ENCODE measurements at places on chromosomes 3 and 15.

DNA sequence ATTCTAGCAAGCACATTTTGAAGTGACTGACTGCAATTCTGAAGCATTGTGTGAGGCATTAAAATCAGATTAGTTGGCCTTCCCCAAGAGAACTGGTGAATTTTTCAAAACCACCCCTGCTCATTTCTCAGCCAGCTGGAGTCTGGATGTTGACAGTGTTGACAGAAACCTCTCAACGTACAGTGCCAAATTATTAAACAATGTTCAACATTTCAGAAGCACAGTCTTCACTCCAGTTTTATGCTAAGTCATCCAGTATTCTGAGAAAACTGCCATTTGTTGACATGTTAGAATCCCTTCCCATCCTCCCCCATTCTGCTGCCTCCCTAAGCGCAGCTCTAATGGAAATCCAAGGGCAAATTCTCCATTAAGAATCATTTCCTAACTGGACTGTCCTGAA lies 369.3 kb upstream of the TRIM42 start:
- DNase-seq = no peak

- DNase-seq = peak; percentile 44
These were observed 16.3 kb downstream of the SNAPC5 start for GRCh38 chr15:66481107-66481856.

DNA sequence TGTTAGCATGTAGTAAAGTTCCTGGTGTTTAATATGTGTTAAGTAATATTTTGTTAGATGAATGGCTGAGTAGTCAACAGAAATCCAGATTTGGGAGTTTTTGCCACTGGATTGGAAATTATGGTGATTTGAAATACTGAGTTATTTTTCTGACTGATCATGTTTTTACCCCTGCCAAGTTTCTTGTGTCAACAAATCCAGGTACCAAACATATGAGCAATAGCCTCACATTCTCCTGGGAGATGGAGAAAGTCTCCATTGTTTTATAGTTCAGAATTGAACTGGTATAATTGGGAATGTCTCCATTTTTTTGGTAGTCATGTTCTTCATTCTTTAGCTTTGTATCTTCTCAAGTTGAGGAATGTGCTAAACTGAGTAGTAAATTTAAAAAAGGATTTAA lies 767.2 kb upstream of the LMCD1 start:
- DNase-seq = no peak

GRCh38 chr15:62934236-62934971 lies 108.1 kb upstream of the TPM1 start:
- DNase-seq = no peak

- DNase-seq = no peak
These were observed 113.9 kb downstream of the GABRG3 start for GRCh38 chr15:27084844-27085243.

GRCh38 chr3:172669021-172669420 lies 41.8 kb downstream of the NCEH1 start:
- no peak for DNase-seq

DNA sequence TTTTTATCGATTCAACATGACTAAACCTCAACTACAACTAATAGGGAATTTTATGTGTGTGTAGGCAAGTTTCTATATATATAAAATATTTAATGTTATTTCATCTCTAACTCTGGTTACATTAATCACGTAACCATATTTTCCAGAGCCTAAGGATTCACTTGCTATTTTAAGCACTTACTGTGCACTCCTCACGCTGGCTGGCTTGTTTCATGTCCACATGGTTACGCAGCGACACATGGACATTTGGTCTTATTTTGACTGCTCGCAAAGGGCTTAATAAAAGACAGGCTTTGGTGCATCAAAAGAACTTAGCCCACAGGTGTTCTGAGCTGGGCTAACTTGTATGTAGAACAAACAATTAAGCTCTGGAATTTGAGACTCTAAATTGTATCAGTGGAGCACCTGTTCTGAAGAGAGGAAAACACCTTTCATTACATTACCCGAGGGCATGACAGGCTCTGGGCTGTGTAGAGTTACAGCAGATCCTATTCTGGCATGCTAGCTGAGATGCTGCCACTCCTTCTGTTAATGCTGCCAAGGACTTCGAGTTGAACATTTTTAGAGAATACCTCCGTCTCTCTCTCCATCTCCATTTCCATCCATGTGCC lies 130.0 kb upstream of the NR2F2 start:
- DNase-seq = no peak

- DNase-seq = no peak
These were observed 177.2 kb upstream of the GBE1 start for GRCh38 chr3:81938681-81939080.

- no peak for DNase-seq
These were observed 233.4 kb upstream of the THBS1 start for GRCh38 chr15:39347453-39347852.

GRCh38 chr3:126530171-126531050 lies 6.5 kb downstream of the CHST13 start:
- no peak for DNase-seq

DNA sequence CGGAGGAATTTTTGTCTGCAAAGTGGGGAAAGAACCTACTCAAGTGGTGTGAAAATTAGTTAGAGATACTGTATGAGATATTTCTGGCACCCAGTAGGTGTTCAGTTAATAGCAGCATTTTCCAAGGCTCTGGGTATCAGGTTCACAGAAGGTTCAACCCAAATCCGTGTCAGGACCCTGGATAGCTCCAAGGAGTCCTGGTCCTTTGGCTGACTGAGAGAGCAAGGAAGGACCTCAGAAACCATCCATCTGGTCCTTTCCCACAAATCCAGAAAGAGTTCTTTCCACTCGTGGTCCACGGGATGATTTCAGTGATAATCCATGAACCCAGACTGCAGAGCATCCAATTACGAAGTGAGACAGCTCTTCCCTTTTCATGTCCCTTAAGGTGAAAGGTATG lies 51.4 kb downstream of the SLC6A11 start:
- no peak for DNase-seq

- DNase-seq = no peak
These were observed 13.7 kb downstream of the SH3BP5 start for GRCh38 chr3:15318661-15319060.

- no peak for DNase-seq
These were observed 163.1 kb downstream of the PLCL2 start for GRCh38 chr3:17047894-17048293.

DNA sequence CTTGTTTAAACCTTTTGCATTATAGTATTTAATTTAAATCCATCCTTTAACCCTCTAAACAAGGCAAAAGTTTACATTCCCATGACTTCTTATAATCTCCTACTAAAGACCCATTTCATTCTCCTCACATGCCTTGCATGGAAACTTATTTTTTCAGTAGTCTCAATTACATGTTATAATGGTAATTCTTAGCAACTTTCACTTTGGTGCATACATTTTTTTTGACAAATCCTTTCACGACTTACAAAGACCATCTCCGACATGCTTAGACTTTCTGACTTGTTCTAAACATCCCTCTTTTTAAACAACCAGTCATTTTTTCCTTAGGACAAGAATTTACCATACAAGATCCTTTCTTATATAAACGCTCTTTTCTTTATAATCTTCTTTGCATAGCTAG lies 615.4 kb upstream of the GBE1 start:
- no peak for DNase-seq

- DNase-seq = no peak
These were observed 138.6 kb downstream of the FMN1 start for GRCh38 chr15:33055962-33056361.

GRCh38 chr3:80688814-80689213 lies 921.0 kb upstream of the ROBO1 start:
- DNase-seq = no peak

DNA sequence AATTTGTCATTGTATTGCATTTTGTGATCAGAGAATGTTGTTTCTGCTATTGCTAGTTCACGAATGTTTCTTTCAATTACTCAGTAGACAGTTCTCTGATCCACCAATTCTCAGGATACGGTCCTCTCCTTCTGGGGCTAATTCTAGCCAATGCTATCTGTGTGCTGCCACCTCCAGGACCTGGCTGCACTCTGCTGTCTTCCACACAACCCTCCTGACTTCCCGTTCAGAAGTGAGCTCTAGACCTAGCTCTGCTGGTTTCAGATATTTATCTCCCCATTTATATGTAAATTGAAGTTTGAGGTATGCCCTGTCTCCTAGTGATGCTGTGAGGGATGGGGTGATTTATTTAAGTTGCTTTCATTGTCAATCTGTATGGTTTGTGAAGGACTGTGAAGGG lies 21.7 kb upstream of the UBL7 start:
- no peak for DNase-seq

GRCh38 chr3:111073218-111073617 lies 1.6 kb downstream of the NECTIN3 start:
- DNase-seq = no peak

DNA sequence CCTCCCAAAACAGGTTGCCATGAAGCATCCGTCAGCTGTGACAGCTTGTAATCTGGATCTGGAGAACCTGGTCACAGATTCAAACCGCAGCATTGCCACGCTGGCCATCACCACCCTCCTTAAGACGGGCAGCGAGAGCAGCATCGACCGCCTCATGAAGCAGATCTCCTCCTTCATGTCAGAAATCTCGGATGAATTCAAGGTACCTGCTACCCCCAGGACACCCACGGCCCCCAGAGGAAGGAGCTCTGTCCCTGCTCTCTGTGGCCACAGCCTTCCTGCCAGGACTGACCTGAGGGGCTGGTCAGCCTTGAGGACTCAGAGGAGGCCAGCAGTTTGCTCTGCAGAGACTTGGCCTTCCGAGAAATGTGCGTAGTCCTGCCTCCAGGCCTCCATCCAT lies 11.2 kb downstream of the COPG1 start:
- no peak for DNase-seq

GRCh38 chr15:80490431-80490990 lies 86.3 kb downstream of the ARNT2 start:
- DNase-seq = no peak

DNA sequence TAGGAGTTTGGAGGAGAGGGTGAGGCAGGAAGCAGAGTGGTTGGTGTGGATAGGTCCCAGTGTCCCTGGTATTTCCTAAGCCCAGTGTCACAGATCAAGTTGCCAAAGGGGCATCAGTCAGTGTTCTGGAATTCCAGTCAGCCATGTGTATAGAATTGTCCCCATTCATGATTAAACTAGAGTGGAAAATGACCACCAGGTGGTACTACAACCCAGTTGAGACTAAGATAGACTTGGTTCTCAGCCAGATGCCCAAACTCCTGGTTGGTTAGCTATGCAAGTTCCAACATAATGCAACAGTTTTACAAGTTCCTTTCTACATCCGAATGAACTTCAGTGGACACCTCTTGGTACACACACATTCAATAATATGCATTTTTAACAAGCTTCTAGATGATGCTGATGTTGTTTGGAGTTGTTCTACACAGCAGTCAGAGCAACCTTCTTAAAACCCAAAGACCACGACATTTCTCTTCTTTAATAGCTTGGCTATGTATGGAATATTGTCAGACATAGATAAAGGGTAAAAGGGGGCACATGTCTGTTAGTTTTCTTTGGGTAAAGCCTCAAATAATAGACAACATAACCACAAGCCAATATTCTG lies 8.4 kb upstream of the ATR start:
- DNase-seq = peak; percentile 70

DNA sequence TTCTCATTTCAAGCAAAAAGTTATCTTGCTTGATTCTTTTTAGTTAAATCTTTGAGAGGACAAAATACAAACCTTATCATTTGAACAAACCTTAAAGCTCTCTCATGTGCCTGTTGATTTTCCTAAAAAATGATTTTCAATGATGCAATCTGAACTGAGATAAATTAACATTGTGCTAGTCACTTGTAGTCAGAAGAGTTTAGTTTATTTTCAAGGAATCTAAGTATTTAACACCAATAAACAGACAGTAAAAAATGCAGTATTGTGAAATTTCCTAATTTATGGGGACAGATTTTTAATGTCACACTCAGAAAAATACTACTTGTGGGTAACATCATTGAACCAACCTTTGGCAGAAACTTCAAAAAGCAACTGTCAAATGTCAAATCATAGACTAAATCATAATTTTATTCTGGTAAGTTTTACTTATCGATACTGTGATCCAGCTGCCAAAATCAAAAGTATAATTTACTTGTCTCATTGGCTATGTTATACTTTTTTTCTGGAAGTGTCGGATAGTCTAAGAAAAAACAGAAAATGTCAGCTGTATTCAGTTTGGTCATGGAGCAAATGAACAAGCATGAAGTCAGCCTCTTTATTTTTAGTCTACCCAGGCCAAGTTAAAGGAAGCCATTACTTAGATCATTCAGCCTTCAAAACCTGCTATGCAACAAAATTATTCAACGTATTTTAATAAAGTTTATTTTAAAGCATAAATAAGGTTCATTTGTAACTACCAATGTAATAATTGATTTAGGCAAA lies 52.4 kb upstream of the FNDC3B start:
- no peak for DNase-seq

- DNase-seq = no peak
These were observed 7.0 kb downstream of the EIF4A2 start for GRCh38 chr3:186790261-186790981.

DNA sequence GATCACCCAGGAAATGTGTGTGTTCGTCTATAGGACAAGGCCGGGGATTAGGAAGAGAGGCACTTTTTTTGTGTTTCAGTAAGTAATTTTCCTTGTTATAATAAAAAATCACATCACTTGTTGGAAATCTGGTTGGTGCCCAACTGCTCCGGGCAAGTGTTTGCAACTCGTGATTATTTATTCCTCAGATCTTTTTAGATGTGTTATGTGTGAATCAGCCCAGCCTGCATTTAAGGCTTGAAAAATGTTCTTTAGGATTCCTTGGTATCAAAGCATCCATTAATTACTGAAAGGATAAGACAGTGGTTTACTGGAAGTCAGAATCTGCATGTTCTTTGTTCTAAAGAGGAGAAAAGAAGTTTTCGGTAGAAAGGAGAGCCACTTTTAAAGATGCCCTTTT lies 345.6 kb downstream of the FEZF2 start:
- DNase-seq = no peak

GRCh38 chr3:69033470-69033869 lies 18.7 kb downstream of the TMF1 start:
- no peak for DNase-seq

DNA sequence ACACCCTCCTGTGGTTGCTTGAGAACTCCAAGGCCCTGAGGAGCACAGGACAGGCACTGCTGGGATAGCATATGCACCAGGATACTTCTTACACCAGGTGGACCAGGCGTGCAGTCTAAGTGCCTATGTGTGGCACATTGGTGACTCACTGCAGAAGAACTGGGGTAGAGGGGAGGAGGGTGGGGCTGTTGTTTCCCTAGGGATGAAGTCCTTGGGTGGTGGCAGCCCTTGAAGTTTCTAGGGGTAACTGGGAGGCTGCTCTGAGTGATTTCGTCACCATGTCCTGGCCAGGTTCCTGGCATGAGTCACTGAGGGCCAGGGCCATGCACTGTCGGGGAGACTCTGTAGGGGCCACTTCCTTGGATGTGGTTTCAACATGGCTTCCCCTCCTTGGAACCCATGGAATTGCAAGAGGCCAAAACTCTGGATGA lies 15.9 kb downstream of the MYZAP start:
- DNase-seq = peak; percentile 46

DNA sequence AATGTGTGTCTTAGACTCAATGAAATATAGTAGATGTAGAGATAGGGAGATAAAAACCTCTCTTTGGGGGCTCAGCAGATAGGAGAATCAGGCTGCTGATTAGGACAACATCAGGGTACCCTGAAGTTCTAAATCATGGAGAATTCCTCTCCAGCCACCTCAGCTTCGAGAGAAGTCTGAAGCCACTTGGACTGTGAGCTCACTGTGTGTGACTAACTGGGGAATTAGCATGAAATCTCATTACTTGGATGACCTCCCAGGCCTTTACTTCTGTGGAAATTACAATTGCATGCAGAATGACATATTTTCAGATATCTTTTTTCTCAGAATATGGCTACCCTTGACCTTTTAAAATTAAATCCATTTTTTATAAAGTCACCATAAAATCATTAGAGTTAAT lies 128.0 kb upstream of the MRPL3 start:
- DNase-seq = no peak

GRCh38 chr15:80669663-80670273 lies 25.3 kb upstream of the ABHD17C start:
- no peak for DNase-seq

All from epithelial cell of proximal tubule (primary cell).